ENCODE measurements at places on chromosomes 1 and 21.

- DNase-seq: no peak
Observed at GRCh38 chr1:162671664-162672410, 39.6 kb downstream of the DDR2 start.

- DNase-seq: no peak
Observed at GRCh38 chr1:25623007-25623406, 6.4 kb downstream of the MAN1C1 start.

DNA sequence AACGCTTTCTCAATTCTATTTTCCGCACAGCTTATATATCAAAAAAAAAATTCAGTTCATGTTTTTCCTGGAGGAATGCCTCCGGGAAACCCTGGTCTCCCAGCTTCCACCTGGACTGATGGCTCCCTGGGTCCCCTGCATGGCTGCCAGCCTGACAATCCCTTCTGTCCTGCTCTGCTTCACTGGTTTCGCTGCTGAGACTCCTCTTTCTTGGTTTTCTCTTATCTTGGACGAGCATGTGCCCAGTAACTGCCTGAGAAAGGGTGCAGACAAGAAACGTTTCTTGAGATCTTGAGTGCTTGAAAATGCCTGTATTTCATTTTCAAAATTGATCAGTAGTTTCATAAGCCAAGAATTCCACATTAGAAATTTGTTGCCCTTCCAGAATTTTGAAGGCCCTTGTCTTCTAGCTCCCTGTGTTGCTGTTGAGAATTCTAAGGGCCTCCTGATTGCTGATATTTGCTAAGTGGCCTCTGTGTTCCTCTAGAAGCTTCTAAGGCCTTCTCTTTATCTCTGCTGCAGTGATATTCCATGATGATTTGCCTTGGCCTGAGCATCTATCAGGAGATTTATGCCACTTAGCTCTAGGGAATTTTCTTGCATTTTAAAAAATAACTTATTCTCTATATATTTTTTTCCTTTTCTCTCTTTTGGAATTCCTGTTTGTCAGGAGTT lies 44.7 kb downstream of the ETS2 start:
- no peak for DNase-seq

GRCh38 chr1:153509036-153509435 lies 26.8 kb downstream of the S100A6 start:
- no peak for DNase-seq

- peak; percentile 79 for DNase-seq
Observed at GRCh38 chr1:42765832-42766740, 742 bp downstream of the P3H1 start.

GRCh38 chr1:33032126-33032869 lies 4.4 kb downstream of the AK2 start:
- DNase-seq: no peak

DNA sequence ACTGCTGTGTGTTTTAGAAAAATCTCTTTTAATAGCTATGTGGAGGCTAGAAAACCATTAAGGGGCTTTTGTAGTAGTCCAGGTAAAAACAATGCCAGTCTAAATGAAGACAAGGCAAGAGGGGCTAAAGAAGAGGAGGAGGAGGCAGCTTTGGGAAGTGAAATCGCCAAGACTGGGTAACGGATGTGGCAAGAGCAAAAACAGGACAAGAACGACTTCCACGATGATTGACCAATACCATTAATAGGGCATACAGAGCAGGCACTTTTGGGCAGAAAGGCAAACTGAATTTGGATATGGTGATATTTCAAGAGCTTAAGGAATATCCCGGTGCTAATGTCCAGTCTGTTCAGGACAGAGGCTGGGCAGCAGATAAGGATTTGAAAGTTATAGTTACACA lies 22.0 kb downstream of the COA6 start:
- no peak for DNase-seq

DNA sequence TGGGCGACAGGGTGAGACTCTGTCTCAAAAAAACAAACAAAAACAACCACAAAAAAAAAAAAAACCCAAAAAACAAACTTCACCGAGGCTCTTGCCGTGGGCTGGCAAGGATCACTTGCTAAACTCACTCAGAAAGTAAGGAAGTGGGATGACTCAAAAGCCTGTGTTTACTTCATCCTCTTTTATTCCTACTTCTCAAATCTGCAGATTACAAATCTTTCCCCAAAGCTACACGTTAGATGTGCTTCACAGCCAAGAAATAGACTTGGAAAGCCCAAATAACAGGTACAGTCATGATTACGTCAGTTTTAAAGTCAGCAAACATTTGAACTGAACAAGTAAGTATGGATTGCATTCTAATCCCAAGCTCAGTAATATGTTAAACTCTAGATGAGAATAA lies 359.3 kb downstream of the ADGRL2 start:
- no peak for DNase-seq

DNA sequence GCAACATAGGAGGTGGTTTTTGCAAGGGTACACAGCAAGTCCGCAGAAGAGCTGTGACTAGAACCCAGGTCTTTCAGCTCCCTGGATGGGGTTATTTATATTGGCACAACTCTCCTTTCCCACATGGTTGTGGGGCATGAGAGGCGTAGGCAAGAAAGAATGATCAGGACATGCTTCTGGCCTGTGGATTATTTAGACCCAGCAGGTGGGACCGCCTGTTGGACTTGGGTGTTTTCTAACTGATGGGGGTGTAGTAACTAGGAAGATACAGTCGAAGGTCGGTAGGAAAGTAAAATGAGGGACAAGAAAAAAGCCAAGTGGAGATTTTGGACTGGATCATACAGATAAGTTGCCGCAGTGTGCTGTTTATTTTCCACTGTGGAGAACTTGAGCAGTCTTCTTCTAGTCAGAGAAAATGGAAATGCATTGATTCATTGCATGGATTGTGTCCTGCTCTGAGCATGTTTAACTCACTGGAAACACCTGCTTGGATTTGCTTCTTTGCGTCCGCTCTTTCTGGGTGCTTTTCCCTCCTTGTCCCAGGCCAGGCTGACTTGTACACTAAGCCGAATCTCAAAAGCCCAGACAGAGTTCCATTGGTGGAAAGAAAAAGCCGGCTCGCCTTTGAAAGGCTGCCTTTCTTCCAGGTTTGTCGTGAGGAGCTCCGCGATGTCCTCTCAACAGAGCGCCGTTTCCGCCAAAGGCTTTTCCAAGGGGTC lies 592 bp downstream of the CRCT1 start:
- no peak for DNase-seq

GRCh38 chr1:218376722-218377121 lies 31.6 kb downstream of the TGFB2 start:
- no peak for DNase-seq

- DNase-seq: no peak
Observed at GRCh38 chr1:195733826-195734225, 874.4 kb downstream of the KCNT2 start.

- DNase-seq: no peak
Observed at GRCh38 chr1:218384581-218384993, 39.5 kb downstream of the TGFB2 start.

DNA sequence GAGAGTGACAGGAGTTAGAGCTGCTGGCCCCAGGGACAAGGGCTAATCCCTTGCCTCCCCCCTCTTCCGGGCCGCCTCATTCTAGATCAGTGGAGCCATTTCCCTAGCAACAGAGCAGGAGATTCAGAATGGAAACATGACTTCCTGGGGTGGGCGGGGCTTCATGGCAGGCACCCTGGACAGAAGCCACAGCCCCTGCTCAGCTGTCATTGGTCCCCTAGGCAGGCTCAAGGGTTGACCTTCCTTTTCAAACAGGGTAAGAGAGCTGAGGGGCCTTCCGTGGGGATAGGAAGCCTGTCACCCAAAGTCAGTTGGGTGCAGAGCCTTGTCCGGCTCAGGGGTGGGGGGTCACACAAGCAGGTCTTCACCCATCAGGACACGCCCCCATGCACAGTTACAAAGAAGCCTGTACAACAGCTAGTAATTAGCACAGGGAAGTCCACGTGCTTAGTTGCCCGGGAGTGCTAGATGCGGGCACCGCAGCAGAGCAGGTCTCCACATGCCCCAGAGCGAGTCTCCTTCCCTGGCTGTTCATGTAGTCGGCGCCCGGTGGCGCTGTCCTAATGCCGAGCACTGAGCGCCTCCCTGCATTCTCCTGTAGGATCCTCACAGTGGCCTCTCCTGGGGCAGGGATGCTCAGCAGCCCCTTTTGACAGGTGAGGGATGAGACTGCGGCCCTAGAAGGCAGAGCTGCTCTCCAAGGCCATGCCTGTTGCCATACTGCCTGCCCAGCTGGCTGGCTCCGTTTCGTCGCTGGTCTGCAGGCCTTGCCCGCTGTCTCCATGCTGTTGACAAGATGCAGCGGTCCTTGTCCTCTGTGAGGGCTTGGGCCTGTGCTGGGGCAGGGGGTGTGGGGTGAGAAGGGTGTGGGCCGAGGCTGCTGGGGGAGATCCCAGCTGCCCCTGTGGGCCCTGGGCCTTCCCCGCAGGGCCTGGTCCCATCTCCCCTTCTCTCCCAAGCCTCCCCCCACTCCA lies 5.1 kb downstream of the TMEM201 start:
- DNase-seq: no peak

GRCh38 chr1:85940656-85941306 lies 215.8 kb downstream of the COL24A1 start:
- DNase-seq: no peak

DNA sequence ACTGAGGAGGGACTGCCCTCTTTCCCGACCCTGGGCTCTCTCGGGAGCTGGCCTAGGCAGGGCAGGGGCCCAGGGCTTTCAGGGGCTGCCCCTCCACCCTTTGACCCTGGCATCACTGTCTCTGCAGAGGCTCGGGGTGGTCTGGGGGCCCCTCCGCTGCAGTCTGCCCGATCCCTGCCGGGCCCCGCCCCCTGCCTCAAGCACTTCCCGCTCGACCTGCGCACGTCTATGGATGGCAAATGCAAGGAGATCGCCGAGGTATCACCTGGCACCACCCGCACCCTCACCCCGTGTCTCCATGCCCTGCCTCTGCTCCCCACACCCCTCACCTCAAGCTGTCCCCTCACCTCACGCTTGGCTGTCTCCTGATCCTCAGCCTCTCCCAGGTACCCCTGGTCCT lies 5.5 kb downstream of the AMPD2 start:
- peak; percentile 61 for DNase-seq

GRCh38 chr1:31032266-31032665 lies 33.3 kb downstream of the PUM1 start:
- no peak for DNase-seq

GRCh38 chr1:79353224-79353623 lies 346.7 kb upstream of the ADGRL4 start:
- no peak for DNase-seq

DNA sequence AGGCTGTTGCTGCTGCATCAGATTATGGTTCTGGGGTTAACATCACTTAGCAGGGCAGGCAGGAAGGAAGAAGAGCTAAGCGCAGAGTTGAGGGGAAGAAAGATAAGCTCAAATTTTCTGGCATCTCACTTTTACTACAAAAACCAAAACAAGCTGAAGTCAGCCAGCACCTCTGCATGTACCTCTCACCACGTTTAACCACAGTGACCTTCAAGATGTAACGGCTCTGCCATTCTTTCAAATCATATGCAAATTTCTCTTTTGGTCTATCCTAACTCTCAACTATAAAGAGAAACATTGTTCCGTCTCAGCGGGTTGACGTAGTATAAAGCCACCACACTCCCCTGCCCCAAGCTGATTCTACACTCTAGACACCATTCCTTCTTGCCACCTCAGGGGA lies 154.4 kb downstream of the OMA1 start:
- no peak for DNase-seq

- no peak for DNase-seq
Observed at GRCh38 chr1:3009021-3009420, 12.2 kb upstream of the ACTRT2 start.

- DNase-seq: no peak
Observed at GRCh38 chr1:167328306-167328815, 107.7 kb downstream of the POU2F1 start.

DNA sequence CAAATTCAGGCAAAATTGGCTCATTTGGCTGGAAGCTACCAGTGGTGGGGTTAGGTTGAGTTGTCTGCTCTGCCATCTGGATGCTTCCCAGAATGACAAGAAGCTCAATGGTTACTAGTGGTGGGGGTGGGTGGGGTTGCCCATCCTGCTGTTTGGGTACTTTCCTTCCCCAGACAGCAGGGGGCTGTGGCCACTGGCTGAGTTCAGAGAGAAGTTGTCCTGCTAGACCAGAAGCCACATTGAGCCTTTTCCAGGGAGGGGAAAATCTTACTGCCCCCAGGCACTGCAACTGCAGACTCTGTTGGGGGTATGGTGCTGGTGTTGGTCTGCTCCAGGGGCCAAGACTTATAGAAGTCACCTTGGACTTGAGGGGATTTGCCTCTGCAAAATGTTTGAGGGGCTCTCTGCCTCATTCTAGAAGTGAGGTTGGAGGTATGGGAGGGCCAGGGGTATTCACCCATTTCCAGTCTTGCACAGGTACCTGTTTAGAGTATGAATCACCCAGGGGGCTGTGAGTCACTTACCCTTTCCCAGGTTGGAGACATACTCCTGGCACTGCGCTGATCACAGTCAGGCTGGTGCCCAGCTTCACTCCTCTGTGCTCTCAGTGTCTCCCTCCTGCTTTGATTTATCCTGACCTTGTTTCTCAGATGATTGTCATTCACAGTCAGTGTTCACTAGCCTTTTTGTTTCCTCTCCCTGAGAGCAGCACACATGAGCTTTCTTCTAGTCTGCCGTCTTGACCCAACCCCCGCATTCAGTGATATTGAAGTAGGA lies 89.1 kb upstream of the NEGR1 start:
- DNase-seq: no peak

DNA sequence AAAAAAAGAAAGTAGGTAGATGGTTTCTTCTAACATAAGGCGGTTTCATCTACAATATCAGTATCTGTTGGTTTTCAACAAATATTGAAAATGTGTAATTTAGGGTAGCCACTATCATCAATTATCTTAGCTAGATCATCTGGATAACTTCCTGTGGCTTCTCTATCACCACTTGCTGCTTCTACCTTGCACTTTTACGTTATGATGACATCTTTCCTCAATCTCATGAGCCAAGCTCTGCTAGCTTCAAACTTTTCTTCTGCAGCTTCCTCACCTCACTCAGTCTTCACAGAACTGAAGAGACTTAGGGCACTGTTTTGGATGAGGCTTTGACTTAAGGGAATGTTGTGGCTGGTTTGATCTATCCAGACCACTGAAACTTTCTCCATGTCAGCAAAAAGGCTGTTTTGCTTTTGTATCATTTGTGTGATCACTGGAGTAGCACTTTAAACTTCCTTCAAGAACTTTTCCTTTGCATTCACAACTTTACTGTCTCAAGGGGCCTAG lies 144.9 kb upstream of the HP1BP3 start:
- DNase-seq: no peak
